Stimulated activated CD8-positive, alpha-beta memory T cell treated with anti-CD3 and anti-CD28 coated beads, Interleukin-12 subunit alpha, Interleukin-12 subunit beta, amount 100 ng/mL, for 1 hour (primary cell): ENCODE measurements at places on chromosomes 2 and 18.

DNA sequence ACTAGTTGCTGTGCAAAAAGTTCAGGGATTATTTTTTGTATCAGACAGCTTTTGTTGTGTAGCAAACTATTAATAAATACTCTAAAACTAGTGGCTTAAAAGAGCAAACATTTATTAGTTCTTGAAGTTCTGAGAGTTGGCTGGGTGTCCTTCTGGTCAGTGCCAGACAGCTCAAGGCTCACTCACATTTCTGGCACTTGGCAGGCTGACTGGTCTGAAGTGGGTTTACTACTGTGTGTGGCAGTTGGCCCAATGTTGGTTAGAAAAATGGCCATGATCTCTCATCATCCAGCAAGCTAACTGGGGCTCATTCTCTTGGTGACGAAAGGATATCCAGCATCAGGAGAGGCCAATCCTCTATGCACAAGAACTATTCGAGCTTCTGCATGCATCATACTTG, 71.4 kb upstream of the ZNF385B start:
- DNase-seq, result no peak

- DNase-seq, result no peak
Observed at GRCh38 chr18:2356906-2357305, 214.4 kb downstream of the METTL4 start.

DNA sequence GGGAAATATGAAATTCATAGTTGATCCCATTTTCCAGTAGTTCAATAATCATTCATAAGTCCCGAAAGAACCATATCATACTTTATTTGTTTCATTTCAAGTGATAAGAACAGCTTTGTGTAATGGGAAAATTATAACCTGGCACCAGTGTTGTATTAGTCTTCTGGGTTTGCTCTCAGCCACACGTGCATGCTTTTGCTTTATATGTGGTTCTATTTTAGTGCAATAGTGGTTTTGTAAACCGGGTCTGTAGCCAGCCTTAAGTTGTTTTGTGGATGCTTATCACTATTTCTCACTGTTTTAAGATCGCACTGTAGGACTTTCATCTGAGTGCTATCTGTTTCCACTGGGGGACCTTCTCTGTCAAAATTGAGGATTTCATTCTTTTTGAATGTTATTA, 203.8 kb downstream of the PTPRM start:
- no peak for DNase-seq

GRCh38 chr2:86081724-86082123, 24.0 kb downstream of the POLR1A start:
- no peak for DNase-seq

DNA sequence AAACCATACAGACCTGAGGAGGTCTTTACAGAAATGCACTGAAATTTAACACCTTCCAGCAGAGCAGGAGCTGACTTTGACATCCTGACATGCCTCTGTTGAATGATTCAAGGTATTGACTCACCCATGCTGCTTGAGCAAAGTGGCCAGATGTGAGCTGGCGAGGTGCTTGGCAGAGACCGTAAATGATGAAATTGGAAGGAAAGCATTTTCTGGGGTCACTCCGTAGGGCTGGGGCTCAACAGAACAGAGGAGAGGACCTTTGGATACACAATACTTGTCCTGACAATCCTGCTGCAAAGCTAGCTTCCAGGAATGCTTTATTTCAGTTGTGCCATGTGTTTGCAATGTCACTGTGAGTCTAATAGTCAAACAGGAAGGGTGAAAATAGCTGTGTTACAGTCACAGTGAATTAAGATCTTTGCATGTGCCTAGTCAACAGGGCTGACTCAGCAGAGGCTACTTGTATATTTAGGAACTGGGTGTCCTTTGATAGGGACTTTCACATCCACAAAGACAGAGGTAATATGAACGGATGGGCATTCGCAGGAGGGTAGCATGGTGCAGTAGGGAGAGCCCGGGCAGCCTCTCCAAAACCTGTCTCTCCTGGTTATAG, 31.6 kb upstream of the NCK2 start:
- DNase-seq, result no peak

DNA sequence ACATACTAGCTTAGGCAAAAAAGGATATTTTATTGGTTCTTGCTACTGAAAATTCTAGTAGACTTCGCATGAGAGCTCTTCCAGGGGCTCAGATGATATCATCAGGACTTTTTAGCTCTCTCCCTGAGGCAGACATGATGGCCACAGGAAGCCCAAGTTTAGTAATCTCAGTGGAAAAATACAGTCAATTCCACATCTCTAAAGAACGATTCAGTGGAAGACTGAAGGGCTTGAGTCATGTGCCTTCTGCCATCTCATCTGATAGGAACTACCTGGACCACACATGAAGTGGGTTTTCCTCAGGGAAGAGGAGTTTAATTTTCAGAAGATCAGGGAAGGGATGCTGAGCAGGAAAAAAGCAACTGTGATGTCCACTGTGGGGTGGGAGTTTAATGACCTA, 117.3 kb downstream of the TTC27 start:
- no peak for DNase-seq

DNA sequence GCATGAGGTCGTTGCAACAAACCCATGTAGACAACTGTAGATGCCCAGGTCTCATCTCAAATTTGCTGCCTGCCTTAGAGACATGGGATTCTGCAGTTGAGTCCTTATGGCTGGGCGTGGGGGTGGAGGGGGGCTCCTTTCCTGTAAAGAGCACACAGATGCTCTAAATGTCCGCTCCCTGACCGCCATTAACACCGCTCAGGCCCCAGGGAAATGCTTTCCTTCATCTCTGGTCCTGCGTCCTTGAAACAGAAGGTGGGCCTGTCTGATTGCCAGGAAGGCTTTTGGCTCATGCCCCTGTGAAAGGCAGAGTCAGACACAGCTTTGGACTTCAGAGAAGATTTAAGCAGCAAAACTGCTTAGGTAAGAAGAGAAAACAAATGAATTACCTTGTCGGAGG, 25.7 kb downstream of the GPR39 start:
- no peak for DNase-seq

DNA sequence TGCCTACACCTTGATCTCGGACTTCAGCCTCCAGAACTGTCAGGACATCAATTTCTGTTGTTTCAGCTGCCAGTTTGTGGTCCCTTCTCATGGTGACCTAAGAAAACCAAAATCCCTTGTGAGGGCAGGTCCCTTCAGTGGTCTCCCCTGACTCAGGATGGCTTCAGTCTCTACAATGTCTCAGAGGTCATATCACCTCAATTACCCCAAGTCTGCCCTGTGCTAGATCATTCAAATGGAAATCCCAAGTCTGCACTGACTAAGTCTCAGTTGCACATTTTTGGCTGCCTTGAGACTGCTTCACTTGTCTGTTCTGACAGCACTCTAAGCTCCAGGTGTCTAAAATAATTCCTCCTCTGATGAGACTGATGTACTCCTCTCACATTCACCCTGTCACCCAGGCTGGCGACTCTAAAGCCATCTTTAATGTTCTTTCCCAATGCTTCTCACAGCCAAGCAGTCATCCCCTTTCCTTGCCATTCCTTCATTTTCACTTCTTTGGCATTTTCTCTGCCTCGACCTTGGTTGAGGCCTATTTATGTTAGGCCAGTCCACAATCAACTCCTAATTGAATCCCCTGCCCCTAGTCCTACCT, 470.8 kb downstream of the DLGAP1 start:
- no peak for DNase-seq

- no peak for DNase-seq
Observed at GRCh38 chr18:57188851-57189557, 42.1 kb downstream of the BOD1L2 start.

- no peak for DNase-seq
Observed at GRCh38 chr2:1997409-1997808, 253.1 kb upstream of the PXDN start.

DNA sequence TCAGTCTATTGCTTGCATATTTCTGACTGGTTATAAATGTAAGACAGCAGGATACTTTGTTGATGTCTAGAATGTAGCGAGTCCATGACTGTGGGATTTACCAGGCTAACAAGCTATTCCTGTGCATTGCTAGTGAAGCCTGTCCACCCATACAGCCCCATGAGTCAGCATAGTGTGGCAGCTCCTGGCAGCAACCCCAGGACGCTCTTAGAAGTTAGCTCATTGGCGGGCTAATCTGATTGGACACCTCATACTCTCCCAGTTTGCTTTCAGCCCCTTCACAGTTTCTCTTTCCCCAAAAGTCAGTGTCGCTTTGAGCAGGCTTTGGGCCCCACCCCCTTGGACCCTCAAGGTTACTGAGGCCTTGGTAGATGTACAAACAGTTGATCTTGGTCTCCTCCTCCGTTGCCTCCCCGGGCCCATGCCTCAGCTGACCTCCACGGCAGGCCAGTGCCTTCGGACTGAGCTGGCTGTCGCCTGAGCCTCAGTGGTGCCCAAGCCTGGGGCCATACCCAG, 48.0 kb downstream of the COA5 start:
- no peak for DNase-seq

DNA sequence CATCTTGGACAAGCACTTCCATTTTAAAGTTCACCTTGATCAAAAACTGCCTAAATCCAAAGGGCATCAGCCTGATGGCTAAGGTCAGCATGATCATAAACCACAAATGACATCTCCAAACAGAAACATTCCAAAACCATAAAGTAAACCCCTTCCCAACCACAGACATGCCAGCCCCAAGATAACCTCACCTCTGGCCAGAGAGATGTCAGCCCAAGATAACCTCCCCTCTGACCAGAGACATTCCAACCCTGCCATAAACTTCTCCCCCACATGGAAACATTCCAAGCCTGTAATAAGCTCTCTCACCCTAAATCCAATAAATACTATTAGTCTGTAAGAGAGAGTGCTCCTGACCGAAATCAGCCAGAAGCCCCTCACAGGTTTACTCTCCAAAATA, 18.6 kb upstream of the MARCO start:
- DNase-seq, result no peak

DNA sequence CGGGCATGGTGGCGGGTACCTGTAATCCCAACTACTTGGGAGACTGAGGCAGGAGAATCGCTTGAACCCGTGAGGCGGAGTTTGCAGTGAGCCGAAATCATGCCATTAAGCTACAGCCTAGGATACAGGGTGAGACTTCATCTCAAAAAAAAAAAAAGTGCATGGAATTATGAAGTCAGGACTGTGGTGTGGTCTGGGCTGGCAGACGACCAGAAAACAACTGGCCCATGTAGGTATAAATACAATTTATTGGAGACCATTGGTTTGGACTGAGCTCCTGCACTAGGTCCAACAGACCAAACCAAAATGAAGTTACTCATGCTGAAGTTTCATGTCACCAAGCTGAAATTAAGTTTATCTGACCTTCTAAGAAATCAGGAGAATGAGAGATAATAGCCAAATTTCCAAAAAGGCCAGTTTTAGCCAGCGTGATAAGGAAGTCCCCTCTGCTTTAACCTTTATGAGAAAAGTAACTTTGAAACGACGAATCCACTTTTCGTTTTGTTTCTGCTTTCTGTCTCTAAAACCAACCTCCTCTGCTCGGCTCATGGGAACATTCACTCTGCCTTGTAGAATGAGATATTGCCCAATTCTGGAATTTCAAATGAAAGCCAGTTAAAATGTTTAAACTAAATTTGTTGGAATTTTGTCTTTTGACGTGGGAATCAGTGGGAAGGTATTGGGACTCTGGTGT, 17.7 kb upstream of the RAB10 start:
- no peak for DNase-seq

GRCh38 chr2:33137331-33137730, 190.6 kb downstream of the LTBP1 start:
- no peak for DNase-seq
